ENCODE measurements at places on chromosomes 12 and 14.

DNA sequence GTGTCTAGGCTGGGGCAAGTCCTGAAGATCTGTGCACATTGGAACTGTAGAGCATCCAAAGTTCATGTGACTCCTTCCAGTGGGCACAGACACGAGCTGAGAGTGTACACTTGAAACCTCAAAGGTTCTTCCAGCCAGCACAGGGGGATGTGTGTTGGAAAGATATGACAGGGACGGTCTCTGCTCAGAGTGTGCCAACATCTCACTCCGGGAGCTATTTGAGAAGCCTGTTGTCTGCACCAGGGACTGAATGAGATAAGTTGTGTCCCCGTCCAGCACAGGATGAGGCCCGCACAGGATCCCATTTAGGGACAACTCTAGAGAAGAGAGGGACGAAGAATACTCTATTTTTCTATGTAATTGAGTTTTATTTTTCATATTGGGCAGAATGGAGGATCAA, 136.3 kb downstream of the SNAPC1 start:
- DNase-seq, result no peak

DNA sequence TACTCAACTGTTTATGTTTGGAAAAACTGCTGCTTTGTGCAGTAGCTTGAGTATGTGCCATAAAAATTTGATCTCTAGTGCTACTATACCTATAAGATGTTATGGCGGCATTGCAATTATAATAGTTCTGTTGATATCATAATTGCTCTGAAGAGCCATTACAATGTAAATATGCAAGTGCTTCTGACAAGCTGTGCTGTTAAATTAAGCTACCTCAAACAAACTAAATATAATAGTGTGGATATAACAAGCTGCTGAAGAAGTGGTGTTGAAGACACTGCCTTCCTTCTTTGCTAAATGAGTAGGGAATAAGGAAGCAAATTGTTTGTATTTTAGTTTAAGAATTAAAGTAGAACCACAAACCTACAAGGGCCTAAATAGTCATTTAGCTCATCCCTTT, 301.0 kb upstream of the MIS18BP1 start:
- no peak for DNase-seq

- no peak for DNase-seq
Observed at GRCh38 chr12:47015381-47015780, 64.0 kb upstream of the PCED1B start.

DNA sequence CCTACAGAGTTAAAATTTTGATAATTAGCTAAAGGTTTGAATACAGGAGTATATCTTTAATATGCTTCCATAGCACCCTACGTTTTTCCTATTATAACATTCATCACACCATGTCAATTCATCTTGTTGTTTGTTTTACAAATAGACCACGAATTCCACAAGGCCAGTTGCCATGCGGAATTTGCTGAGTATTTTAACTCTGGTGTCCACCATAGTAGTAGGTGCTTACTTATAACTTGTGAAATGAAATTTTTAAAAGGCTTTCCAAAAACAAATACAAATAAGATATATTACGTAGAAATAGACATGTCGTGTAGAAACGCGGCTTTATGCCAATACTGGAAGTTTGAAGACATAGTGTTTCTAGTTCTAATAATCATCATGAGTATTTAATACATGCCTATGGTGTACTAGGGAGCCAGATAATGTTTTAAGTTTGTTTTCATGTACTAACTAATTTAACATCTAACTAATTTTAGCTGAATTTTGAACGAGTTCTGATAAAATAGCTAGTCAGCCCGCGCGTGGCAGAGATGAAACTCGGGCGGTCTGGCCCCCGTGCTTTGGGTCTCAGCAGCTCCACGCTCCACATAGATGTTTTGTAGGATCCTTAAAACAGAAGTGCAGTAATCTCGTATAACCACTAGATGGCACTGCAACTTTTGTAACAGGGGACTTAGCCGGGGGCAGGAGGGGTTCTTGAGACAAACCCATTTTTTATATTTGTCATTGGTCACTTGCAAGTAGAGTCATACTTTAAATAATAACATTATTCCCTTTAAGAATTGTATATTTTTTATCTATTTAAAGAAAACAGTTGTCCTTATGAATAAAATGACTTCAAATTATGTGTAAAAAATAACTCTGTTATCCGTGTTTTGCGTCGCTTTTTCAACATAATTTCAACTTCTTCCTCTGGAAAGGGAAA, 10.2 kb downstream of the CD69 start:
- peak; percentile 37 for DNase-seq

GRCh38 chr12:48106681-48107613, 1.1 kb upstream of the SENP1 start:
- no peak for DNase-seq

GRCh38 chr12:121238086-121238485, 28.2 kb downstream of the P2RX4 start:
- DNase-seq, result no peak

GRCh38 chr14:28746247-28746646, 20.3 kb upstream of the FOXG1 start:
- DNase-seq, result no peak

GRCh38 chr12:4626543-4626942, 22.3 kb downstream of the AKAP3 start:
- DNase-seq, result no peak

- no peak for DNase-seq
Observed at GRCh38 chr12:13198876-13199275, 2.4 kb downstream of the EMP1 start.

DNA sequence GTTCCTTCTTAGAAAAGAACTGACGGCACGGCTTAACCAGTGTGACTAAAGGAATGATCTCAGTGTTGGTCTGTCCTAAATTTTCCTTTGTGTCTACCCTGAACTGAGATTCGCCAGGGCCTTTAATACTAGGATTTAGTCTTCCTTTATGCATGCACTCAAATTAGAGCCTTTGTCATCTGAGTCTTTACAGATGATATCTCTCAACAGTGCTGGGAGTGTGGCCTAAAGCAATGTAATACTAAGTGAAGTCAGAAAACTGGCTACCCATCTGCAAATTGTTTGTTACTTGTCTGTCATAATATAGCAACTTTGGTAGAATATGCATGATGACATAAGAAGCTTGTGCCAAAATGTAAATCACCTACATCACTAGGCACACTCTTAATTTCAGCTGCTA, 95.4 kb downstream of the PTPRO start:
- no peak for DNase-seq

DNA sequence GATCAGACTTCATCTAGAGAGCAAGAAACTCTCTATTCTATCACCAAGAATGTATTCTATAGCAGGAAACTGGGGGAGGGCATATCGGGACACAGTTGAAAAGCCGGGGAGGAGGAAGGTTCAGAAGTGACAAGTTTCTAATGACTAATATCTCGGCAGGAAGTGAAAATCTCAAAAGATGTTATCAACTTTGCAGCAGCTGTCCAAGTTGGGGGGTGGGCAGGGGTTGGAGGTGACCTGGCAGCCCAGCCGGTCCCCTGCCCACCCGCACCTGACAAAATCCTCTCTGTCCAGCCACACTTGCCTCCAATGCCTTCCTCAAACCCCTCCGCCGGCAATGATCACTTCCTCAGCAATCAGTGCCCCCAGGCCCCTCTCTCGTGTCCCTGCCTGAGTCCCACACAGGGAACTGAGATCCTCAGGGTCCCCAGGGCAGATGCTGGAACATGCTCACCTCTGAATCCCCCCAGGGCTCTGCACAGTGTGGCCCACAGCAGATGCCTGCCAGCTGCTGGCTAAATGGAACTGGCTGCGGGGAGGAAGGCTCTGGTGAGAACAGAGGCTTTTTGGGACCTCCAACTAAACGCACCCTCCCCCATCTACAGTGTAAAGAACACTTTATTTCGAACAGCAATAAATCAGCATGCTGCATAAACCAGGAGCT, 43.9 kb downstream of the CCDC88C start:
- DNase-seq, result no peak

Measured in stimulated activated CD8-positive, alpha-beta memory T cell treated with anti-CD3 and anti-CD28 coated beads, Interleukin-4, amount 100 ng/mL, for 4 hours (primary cell).